ENCODE measurements at places on chromosomes 16 and 17.

DNA sequence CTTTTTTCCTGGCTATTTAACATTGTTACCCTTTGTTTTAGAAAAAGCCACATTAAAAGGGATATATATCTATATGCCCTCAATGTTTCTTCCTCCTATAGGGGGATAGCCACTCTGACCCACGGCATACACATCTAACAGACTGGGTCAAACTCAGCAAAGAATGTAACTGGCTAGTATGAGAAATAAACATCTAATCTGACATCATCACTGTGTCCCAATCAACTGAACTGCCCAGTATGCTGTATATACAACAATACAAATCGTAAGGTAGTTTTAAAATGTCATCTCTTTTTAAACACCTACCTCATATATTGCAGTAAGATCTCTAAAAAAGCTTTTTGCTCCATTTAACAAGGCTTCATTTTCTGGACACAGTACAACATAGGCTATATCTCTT is 39.9 kb upstream of the INTS2 start:
- no peak for DNase-seq

DNA sequence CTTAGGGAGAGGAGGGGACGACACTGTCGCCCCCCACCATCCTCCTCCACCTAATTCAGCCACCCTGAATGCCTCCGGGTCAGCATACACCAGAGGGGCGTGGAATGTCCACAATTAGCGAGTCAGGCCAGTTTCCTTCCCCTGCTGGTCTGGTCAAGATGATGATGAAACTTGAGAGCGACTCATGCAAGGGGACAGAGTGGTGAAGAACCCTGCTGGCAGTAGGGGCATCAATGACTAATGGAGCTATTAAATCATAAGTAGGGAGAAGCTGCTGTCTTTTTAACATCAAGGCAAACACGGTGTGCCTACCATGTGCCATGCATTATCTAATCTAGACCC is 7.2 kb downstream of the SPACA3 start:
- peak; percentile 69 for DNase-seq

DNA sequence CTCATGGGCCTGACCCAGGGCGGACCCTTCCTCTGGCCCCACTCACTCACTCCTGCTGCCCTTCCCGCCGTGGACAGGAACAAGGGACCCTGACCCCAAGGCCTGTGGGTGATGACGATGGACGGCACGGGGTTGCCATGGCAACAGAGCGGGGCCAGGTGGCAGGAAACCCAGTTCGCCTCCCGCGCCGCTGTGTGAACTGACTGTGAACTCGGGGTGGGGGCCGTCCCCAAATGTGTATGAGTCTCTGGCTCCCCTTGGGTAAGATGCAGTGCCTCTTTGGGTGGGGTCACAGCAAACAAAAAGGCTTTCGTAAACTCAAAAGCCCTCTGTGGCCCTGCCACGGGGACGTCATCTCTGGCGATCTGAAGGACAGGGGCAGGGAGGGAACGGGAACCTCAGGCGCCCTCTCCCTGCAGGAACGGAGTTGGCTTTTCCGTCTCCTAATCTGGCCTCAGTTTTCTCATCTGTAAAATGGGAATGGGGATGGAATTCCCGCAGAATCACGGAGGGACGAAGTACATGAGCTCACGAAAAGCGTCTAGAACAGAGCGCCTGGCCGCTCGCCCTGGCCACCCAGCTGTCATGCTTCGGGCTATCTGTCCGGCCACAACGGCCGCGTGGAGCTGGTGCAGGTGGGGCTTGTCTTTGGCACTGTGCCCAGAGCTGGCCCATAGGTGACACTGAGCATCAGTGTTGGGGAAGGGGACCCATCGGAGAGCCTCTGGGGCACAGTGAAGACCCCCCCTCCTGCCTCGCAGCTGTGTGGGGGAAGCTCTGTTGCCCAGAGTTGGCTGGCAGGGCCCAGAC is 44.9 kb upstream of the PABPN1L start:
- no peak for DNase-seq

DNA sequence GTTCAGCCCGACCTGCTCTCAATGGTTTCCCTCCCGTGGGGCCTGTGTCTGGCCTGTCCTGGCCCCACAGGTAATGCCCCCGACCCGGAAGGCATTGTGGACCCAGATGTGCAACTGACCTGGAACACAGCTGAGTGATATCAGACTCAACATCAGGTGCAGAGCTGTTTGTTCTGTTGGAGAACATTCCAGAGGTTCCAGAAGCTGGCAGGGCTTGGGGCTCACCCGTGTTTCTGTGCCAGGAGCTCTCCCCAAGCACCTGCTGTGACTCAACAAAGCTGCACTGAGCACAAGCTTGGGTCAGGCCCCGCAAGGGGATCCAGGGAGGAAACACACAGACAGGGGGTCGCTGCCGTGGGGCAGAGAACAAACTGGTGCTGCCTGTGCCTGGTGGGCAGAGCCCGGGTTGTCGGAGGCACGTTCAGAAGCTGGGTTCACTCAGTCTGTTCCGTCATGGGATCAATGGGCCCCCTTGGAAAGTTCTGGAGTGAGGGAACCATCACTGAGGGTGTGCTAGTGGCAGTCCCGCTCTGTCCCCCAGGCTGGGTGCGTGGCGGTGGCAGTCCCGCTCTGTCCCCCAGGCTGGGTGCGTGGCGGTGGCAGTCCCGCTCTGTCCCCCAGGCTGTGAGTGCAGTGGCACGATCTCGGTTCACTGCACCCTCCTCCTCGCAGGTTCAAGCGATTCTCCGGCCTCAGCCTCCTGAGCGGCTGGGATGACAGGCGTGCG is 22.1 kb downstream of the HS3ST6 start:
- DNase-seq: no peak

DNA sequence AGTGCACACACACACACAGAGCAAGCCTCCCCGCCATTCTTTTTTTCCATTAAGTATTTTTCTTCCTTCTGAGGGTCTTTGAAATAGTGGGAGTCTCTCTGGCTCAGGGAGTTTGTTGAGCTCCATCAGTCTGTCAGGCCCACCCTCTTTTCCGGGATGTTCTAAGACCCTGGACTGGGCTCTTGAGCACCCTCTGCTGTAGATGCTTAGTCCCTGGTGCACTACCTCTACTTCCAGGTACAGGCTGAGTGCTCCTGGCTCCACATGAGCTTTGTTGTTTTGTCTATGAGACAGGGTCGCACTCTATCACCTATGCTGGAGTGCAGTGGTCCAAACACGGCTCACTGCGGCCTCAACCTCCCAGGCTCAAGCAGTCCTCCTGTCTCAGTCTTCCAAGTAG is 20.7 kb downstream of the LIMD2 start:
- no peak for DNase-seq

All from AG20443 (cell line).